Right hindlimb (tissue), 1 donor: ENCODE measurements at places on chromosomes 12 and 14.

DNA sequence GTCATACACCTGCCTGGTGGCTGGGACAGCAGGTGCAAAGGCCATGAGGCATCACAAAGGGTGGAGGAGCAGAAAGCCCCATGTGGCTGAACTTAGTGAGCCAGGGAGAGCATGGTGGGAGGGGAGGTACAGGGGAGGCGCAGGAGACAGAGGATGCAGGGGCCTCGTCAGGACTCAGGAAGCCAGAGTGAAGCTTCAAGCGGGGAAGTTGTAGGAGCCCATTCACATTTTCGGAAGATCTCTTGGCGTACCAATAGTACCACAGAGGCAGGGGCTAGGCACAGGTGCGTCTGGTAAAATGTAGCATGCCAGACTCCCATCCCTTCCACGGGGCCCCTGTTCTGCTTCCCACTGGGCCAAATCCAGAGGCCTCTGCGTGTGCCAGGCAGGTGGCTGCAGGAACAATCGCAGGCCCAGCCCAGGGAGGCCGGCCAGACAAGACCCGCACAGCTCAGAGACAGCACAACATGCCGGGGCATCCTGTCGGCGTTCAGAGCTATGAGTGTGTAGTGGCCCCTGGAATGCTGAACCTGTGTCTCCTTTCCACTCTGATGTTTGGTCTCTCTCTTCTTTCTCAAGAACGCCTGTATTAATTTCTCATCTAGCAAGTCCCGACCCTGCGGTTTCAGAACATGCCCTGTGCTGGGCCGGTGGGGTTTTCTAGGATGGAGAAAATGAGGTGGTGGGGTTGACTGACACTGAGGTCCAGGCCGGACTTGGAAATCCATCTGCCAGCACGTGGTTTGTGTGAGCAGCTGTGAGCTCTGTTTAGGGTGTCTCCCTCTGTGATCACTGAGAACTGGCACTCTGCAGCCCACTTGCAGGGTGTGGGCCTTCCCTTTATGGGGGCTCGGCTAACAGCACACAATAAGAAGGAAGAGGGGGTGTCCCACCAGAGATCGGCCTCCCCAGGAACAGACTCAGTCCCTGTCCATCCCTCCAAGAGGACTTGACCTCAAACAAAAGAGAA, 5.5 kb upstream of the TMEM132D start:
- DNase-seq, result no peak

GRCh38 chr14:43145361-43145760, 1361.7 kb downstream of the FSCB start:
- DNase-seq, result no peak

DNA sequence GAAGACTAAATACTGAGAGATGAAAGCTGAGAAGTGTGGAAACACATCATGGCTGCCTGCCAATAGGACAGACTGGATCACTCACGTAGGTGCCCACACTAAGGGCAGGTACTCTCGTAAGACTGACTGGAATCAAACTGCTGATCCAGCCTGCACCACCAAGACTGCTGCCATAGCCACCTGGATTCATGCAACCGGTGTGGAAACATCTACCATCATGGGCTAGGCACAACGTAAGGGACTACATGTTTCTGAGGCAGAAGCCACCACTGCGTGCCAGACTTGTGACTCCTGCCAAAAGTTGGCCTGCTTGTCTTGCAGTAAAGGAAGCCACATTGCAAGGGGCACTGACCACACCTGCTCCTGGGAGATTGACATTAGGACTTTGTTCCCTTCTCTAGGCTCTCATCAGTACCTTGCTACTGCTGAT, 3.8 kb downstream of the POMT2 start:
- no peak for DNase-seq

DNA sequence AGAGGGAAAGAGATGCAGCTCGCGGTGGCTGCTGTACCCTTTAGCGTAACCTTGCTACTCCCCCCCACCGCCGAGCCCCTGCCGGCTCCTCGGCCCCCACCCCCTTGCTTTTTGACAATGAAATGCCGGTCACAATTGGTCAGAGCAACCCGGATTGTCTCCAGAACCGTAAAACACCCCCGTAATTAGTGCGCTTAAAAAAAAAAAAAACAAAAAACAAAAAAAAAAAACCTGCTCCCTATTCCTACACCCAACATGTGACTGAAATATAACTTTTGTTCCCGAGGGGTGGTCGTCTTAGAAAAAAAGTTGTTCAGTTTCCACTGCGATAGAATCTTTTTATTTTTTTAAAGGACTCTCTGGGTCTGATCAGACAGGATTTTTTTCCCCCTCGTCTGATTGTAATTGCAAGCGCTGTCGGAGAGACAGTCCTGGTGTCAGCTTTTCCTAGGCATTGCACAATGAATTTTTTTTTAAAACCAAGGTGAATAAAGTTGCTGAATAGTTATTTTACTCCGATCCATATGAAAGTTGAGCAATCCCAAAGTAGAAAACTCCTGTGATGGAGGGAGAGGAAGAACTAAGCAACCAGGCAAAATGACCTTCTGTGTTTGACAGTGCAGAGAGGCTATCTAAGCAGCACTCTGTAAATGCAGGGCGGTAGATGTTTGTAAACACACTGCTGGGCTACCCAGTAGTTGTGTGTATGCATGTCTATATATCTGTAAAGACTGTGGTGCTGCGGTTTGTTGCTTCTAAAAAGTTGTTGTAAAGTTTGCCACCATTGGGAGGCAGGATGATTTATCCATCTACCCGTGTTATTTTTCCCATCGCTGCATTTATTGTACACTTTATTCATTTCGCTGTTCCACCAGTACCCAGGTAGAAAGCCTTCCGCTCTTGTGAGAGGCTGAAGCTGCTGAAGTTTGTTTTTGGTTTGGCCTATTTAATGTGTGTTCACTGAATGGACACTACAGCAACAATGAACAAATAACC, 1.1 kb downstream of the ETV6 start:
- no peak for DNase-seq

DNA sequence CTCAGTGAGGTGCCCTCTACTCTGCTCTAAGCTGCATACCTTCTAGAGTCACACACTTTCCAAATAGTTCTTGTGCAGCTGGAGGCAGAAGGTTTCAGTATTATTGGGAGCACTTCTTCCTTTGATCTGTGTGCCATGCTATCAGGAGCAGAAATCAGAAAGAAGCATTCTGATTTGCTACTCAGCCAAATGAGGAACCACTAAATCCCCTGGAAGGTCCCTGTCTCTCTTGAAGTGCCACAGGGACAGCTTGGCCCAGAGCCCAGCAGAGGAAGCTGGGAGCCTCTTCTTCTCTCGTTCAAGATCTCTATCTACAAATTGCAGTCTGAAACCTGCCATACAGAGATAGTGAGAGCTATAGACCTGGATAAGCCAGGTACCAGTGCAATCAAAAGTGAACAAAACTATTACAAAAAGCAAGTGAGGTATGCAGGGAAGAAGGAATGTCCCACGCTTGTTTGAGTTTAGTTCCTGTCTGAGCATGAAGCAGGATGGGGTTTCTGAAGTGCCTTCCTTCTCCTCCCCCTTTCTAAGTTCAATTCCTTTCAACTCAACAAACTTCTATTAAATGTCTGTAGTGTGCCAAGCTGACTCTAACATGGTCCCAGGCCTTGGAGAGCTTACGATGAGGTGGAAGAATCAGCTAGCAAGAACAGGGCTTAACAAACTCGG, 100.9 kb upstream of the PARP11 start:
- DNase-seq, result no peak

DNA sequence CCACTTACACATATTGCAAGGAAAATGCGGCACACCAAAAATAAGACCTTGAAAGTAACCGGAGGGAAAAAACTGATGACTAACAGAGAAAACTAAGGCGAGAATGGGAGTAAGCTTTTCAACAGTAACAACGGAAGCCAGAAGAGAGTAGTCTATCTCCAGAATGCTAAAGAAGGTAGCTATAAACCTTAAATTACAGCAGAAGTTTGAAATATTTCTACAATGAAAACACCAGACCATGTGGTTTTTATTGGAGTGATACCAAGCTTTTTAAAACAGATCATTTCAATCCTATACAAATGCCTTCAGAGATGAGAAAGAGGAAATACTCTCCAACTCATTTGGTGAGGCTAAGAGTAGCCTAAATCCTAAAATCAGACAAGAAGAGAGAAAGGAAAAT, 209.5 kb downstream of the ANO6 start:
- no peak for DNase-seq

DNA sequence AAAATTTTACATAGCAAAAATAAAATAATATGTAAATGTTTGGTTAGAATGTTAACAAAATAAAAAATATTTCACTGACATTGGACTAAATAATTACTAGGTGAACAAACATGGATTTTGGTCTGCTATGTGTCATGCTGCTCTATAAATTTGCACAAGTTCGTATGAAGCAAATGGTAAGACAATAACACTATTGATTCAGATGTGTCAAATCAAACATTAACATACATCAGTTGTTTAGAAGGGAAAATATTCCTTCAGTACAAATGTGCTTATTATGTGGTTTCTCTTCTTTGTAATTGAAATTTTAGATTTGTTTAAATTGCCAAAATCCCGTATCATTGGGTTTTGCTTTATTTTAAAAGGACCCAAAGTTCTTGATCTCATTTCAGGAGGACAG, 46.9 kb downstream of the PAWR start:
- DNase-seq, result no peak
